ENCODE measurements at places on chromosomes 6 and 20.

DNA sequence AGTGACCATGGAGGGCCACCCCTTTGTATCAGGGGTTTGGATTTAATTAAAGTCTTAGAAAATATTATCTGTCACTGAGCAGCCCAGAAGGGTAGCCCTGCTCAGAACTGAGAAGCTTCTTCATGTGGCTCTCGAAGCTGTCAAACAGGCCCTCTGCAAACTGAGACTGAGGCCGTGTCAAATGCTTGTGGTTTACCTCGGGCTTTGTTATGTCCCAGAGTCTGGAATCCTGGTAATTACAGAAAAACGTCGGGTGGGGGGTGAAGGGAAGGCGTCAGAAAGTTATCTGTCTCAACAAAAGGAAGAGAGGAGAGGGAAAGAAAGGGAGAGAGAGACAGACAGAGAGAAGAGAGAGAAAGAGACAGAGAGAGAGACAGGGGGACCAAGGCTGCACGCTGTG, 200.8 kb downstream of the BMP7 start:
- no peaks in the 10 kb centered on the region for H3K4me1 ChIP-seq
- no peak overlapping the region for H3K4me3 ChIP-seq
- no peaks in the 10 kb centered on the region for H3K27me3 ChIP-seq
- H3K27ac ChIP-seq, result no peak overlapping the region

DNA sequence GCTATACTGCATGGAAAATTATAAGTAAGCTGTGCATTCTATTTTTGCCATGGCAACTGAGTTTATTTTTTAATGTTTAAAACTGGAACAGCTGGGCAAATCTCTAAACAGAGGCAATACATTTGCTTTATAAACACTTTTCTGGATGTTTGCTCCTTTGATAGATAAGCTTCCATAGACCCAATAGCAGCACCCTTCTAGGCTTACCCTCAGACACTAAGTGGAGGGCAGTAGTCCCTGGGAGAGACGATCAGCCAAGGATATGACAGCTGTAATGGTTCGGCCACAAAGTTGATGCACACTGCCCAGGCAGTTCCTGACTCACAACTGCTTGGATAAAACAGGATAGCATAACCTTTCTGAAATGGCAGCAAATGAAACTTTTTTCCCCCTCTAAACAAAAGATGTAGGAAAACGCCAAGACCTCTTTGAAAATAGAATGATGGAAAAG, 8.5 kb upstream of the MRPS10 start:
- no peak for DNase-seq
- H3K27ac ChIP-seq, result no peak overlapping the region
- H3K4me3 ChIP-seq, result no peak overlapping the region
- H3K4me1 ChIP-seq, result no peaks in the 10 kb centered on the region
- H3K36me3 ChIP-seq, result peaks cover 35% of the 10 kb centered on the region

DNA sequence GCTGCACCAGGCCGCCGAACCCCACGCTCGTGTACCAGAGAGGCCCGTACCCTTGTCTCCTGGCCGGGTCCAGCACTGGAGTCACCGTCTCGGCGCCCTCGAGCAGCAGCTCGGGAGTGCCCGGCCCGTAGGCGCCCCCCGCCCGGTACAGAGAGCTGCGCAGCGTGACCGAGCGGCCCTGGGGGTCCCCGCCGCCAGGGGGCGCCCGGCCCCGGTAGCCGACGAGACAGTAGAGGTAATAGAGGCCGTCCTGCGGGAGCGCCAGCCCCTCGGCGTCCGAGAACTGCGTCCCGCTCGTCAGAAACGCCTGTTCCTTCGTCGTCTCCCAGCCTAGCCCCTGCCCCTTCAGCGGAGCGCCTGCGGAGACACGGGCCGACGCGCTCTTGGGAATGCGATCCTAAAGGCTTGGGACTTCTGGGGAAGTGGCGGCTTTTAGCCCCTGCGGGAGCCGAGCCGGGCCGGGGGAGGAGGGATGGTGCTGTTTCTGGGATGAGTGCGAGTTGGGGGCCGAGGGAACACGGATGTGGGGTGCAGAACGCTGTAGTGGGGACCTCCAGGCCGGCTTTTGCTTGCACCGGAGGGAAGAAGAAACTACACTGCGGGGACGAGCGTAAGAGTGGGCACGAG, 1.3 kb downstream of the LTB start:
- peak overlapping the region; percentile 86 for H3K4me3 ChIP-seq
- DNase-seq, result peak; percentile 88
- peak overlapping the region; percentile 92 for H3K27ac ChIP-seq
- peaks cover 86% of the 10 kb centered on the region for H3K4me1 ChIP-seq
- no peaks in the 10 kb centered on the region for H3K27me3 ChIP-seq
- no peaks in the 10 kb centered on the region for H3K36me3 ChIP-seq

GRCh38 chr6:152054441-152054840, 247.0 kb downstream of the ESR1 start:
- H3K4me1 ChIP-seq, result no peaks in the 10 kb centered on the region
- DNase-seq, result no peak
- H3K4me3 ChIP-seq, result no peak overlapping the region
- no peaks in the 10 kb centered on the region for H3K36me3 ChIP-seq

GRCh38 chr20:2602046-2602735, 50.2 kb upstream of the NOP56 start:
- no peaks in the 10 kb centered on the region for H3K36me3 ChIP-seq
- no peak overlapping the region for H3K4me3 ChIP-seq
- H3K4me1 ChIP-seq, result no peaks in the 10 kb centered on the region
- no peak for DNase-seq
- peaks cover 6% of the 10 kb centered on the region for H3K27me3 ChIP-seq
- no peak overlapping the region for H3K27ac ChIP-seq

GRCh38 chr20:35451295-35451694, 4.1 kb upstream of the CEP250 start:
- no peak overlapping the region for H3K27ac ChIP-seq
- no peak overlapping the region for H3K4me3 ChIP-seq
- peaks cover 7% of the 10 kb centered on the region for H3K27me3 ChIP-seq
- no peak for DNase-seq

GRCh38 chr6:127539272-127539671, 20.1 kb upstream of the MTCL3 start:
- H3K4me3 ChIP-seq, result no peak overlapping the region
- H3K27me3 ChIP-seq, result no peaks in the 10 kb centered on the region
- H3K4me1 ChIP-seq, result no peaks in the 10 kb centered on the region
- DNase-seq, result no peak
- no peak overlapping the region for H3K27ac ChIP-seq

GRCh38 chr6:52994031-52994838, 849 bp downstream of the GSTA4 start:
- H3K27ac ChIP-seq, result no peak overlapping the region
- H3K4me1 ChIP-seq, result peaks cover 14% of the 10 kb centered on the region
- DNase-seq, result no peak
- H3K27me3 ChIP-seq, result no peaks in the 10 kb centered on the region

GRCh38 chr6:169653691-169654090, 48.1 kb downstream of the WDR27 start:
- H3K27me3 ChIP-seq, result no peaks in the 10 kb centered on the region
- H3K4me1 ChIP-seq, result peaks cover 11% of the 10 kb centered on the region
- no peaks in the 10 kb centered on the region for H3K36me3 ChIP-seq
- no peak for DNase-seq
- peak overlapping the region; percentile 42 for H3K27ac ChIP-seq
- H3K4me3 ChIP-seq, result no peak overlapping the region

GRCh38 chr6:2351807-2352431, 106.5 kb upstream of the GMDS start:
- H3K4me3 ChIP-seq, result no peak overlapping the region
- H3K36me3 ChIP-seq, result no peaks in the 10 kb centered on the region
- no peaks in the 10 kb centered on the region for H3K4me1 ChIP-seq
- no peak overlapping the region for H3K27ac ChIP-seq
- H3K27me3 ChIP-seq, result no peaks in the 10 kb centered on the region

DNA sequence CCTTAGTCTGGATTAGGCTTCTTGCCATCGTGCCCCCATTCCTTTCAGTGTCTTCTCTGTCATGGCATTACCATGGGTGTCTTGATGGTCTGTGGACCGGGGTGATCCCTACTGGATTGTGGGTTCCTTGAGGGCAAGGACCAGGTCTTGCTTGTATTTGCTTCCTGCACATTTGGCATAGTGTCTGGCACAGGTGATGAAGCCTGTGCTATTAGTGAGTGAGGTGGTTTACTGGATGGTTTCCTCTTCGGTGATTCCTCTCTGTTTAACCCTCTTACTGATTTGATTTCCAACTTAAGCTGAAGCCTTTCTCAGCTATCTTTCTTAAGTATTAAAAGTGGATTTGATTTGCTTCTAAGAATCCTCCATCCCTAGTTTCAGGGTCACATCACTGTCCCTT, 162.3 kb downstream of the GRM1 start:
- no peaks in the 10 kb centered on the region for H3K36me3 ChIP-seq
- no peak overlapping the region for H3K4me3 ChIP-seq
- H3K4me1 ChIP-seq, result no peaks in the 10 kb centered on the region
- DNase-seq, result no peak
- no peaks in the 10 kb centered on the region for H3K27me3 ChIP-seq

GRCh38 chr6:154705471-154706113, 27.6 kb upstream of the SCAF8 start:
- DNase-seq, result no peak
- no peaks in the 10 kb centered on the region for H3K36me3 ChIP-seq
- H3K4me3 ChIP-seq, result no peak overlapping the region
- no peaks in the 10 kb centered on the region for H3K27me3 ChIP-seq
- H3K4me1 ChIP-seq, result no peaks in the 10 kb centered on the region

GRCh38 chr20:41175727-41176330, 38.5 kb downstream of the PLCG1 start:
- H3K27me3 ChIP-seq, result no peaks in the 10 kb centered on the region
- H3K4me1 ChIP-seq, result peaks cover 18% of the 10 kb centered on the region
- H3K27ac ChIP-seq, result no peak overlapping the region

DNA sequence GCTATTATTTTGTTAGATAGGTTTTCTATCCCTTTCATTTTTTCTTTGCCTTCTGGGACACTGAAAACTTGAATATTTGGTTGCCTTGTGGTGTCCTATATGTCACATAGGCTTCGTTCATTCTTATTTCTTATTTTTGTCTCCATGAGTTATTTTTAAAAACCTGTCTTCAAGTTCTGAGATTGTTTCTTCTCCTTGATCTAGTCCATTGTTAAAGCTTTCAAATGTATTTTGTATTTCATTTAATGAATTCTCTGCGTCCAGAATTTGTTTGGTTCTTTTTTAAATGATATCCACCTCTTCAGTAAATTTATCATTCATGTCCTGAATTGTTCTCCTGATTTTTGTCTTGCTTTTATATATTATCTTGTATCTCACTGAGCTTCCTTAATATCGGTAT, 243.2 kb upstream of the BMP2 start:
- H3K27ac ChIP-seq, result no peak overlapping the region
- no peak overlapping the region for H3K4me3 ChIP-seq
- H3K36me3 ChIP-seq, result no peaks in the 10 kb centered on the region
- DNase-seq, result no peak
- H3K4me1 ChIP-seq, result no peaks in the 10 kb centered on the region
- H3K27me3 ChIP-seq, result no peaks in the 10 kb centered on the region

DNA sequence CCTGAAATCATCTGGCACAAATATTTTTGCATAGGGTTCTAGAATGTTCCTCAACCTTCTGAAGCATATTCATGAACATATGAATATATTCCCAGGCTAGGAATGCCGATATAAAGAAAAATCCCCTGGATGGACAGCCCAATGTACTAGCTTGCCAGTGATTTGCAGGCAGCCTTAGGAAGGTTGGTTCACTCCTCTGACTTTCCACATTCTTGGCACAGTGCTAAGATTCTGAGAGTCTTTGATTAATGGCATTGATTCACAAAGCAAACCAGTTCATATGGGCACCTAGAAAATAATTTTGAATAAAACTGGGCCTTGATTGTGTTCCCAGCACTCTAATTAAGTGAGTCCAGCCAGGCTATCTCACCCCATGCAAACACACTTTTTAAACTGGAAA, 56.9 kb upstream of the ENPP4 start:
- no peaks in the 10 kb centered on the region for H3K27me3 ChIP-seq
- DNase-seq, result no peak
- no peaks in the 10 kb centered on the region for H3K4me1 ChIP-seq
- H3K4me3 ChIP-seq, result no peak overlapping the region
- H3K36me3 ChIP-seq, result no peaks in the 10 kb centered on the region
- H3K27ac ChIP-seq, result no peak overlapping the region

DNA sequence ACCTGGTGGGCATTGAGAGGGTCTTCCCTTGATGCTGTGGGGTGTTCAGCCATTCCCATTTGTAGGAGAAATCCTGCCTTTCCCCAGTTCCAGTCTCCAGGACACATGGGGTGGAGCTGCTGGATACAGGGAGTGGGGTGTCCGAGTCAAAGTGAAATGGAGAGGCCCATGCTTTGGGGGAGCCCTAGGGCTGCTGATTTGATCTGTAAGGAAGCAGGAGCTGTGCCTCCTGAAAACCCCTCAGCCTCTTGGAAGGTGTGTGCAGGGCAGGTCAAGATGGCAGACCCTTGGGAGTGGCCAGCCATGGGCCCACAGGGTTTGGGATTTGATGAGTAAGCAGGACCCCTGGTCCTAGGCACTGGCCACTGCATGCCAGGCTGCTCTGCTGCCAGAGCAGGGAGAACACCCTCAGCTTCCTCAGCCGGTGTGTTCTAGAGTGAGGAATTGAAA, 82.0 kb downstream of the SERAC1 start:
- no peaks in the 10 kb centered on the region for H3K27me3 ChIP-seq
- H3K4me3 ChIP-seq, result no peak overlapping the region

GRCh38 chr6:170369403-170369802, 62.8 kb downstream of the FAM120B start:
- no peak overlapping the region for H3K4me3 ChIP-seq
- H3K27ac ChIP-seq, result no peak overlapping the region
- no peaks in the 10 kb centered on the region for H3K4me1 ChIP-seq
- no peak for DNase-seq
- H3K36me3 ChIP-seq, result no peaks in the 10 kb centered on the region

GRCh38 chr20:36835453-36836198, 40.3 kb upstream of the TLDC2 start:
- peak; percentile 78 for DNase-seq
- peak overlapping the region; percentile 60 for H3K4me3 ChIP-seq
- no peak overlapping the region for H3K27ac ChIP-seq
- no peaks in the 10 kb centered on the region for H3K27me3 ChIP-seq
- H3K36me3 ChIP-seq, result no peaks in the 10 kb centered on the region
- no peaks in the 10 kb centered on the region for H3K4me1 ChIP-seq

DNA sequence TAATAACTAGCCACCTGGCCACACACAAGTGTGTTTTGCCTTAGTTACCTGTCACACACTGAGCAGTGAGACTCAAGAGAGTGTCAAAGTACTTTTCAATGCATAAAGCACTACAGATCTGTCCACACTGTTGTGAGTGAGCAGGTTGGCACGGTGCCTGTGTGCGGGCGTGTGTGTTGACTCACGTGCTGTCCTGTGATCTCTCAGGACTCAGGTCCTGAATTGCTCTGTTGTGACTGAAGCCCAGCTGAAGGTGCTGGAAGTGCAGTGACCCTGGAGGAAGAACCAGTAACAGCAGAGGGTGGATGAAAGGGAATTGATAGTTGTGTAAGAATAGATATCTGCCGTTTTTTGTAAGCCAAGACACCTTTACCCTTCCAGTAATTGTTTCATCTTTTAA, 18.3 kb downstream of the SLC16A10 start:
- no peak for DNase-seq
- H3K27ac ChIP-seq, result no peak overlapping the region
- H3K4me3 ChIP-seq, result no peak overlapping the region
- H3K4me1 ChIP-seq, result no peaks in the 10 kb centered on the region

GRCh38 chr6:99013145-99013544, 65.4 kb upstream of the FBXL4 start:
- H3K4me3 ChIP-seq, result no peak overlapping the region
- no peak for DNase-seq
- no peak overlapping the region for H3K27ac ChIP-seq
- no peaks in the 10 kb centered on the region for H3K27me3 ChIP-seq

- DNase-seq, result no peak
- H3K27ac ChIP-seq, result peak overlapping the region; percentile 35
- no peaks in the 10 kb centered on the region for H3K27me3 ChIP-seq
- peaks cover 83% of the 10 kb centered on the region for H3K4me1 ChIP-seq
- peaks cover 6% of the 10 kb centered on the region for H3K36me3 ChIP-seq
Measured at GRCh38 chr6:111865049-111865585, 8.1 kb downstream of the FYN start.

GRCh38 chr6:38801305-38801704, 86.2 kb downstream of the DNAH8 start:
- H3K4me1 ChIP-seq, result no peaks in the 10 kb centered on the region
- H3K27ac ChIP-seq, result no peak overlapping the region
- peaks cover 17% of the 10 kb centered on the region for H3K27me3 ChIP-seq

Measured in T-cell (primary cell).